Esophagus (tissue), 2 donors: ENCODE measurements at places on chromosomes 7 and 10. TPM values are rescaled to one million over a fixed set of nuclear protein-coding genes. Genes with fewer than 3 reads are reported as not detected.

The GJD4 gene
- polyA plus RNA-seq, result not detected

The PLXNA4 gene
- polyA plus RNA-seq, result 0.55 TPM

The CNPY1 gene
- polyA plus RNA-seq, result not detected

The SUGCT gene
- polyA plus RNA-seq, result 2.3 TPM

The UNC5B gene
- 12.2 TPM for polyA plus RNA-seq

The FRMD4A gene
- 9.3 TPM for polyA plus RNA-seq

The RASA4B gene
- 4.6 TPM for polyA plus RNA-seq

The C7orf33 gene
- polyA plus RNA-seq, result not detected

The VTI1A gene
- 10.6 TPM for polyA plus RNA-seq

The ZNF107 gene
- polyA plus RNA-seq, result 2.5 TPM

The PPP1R17 gene
- not detected for polyA plus RNA-seq

The CAMK2B gene
- 1.2 TPM for polyA plus RNA-seq

The CASP7 gene
- 8.3 TPM for polyA plus RNA-seq

The LRRN3 gene
- 0.12 TPM for polyA plus RNA-seq

The PDGFA gene
- polyA plus RNA-seq, result 5.5 TPM

The GPNMB gene
- 55.0 TPM for polyA plus RNA-seq

The NUP42 gene
- 17.3 TPM for polyA plus RNA-seq

The HKDC1 gene
- 0.12 TPM for polyA plus RNA-seq

The HMX2 gene
- not detected for polyA plus RNA-seq

The VGF gene
- not detected for polyA plus RNA-seq
